ENCODE measurements at places on chromosomes 2 and 18. TPM values are rescaled to one million over a fixed set of nuclear protein-coding genes. Genes with fewer than 3 reads are reported as not detected.

Gene ST8SIA5
- total RNA-seq, result not detected

Gene NXPH2
- total RNA-seq, result not detected

Gene TMEM37
- total RNA-seq, result 11.4 TPM

Gene SCN7A
- total RNA-seq, result 0.99 TPM

Gene C2orf78
- not detected for total RNA-seq

Gene NR4A2
- 0.95 TPM for total RNA-seq

DNA sequence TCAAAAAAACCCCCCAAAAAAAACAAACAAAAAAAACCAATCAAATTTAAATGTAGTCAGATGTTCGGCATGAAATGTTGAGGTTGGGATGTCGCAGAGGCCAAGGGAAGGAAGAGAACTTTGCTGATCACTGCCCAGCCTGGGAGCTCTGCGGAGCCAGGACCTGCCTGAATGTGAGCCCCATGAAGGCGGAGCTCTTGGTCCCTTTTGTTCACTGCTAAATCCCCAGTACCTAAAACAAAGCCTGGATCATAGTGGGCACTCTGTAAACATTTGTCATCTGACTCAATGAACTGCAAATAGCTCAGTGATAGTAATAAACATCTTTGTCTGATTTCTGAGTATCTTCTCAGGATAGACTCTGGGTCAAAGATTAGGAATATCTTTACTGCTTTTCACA, 64.0 kb downstream of the NGEF start:
- no peak for DNase-seq
- H3K27me3 ChIP-seq, result peaks cover 18% of the 10 kb centered on the region
- H3K36me3 ChIP-seq, result no peaks in the 10 kb centered on the region
- H3K4me3 ChIP-seq, result no peak overlapping the region
- no peak overlapping the region for H3K27ac ChIP-seq

- H3K27me3 ChIP-seq, result no peaks in the 10 kb centered on the region
- peaks cover 23% of the 10 kb centered on the region for H3K36me3 ChIP-seq
- H3K4me1 ChIP-seq, result no peaks in the 10 kb centered on the region
- no peak for DNase-seq
- H3K4me3 ChIP-seq, result no peak overlapping the region
Observed at GRCh38 chr2:126686286-126686685, 30.3 kb downstream of the GYPC start.

GRCh38 chr2:33670392-33670937, 71.4 kb upstream of the FAM98A start:
- no peaks in the 10 kb centered on the region for H3K4me1 ChIP-seq
- H3K27ac ChIP-seq, result no peak overlapping the region
- H3K27me3 ChIP-seq, result no peaks in the 10 kb centered on the region
- H3K4me3 ChIP-seq, result no peak overlapping the region
- DNase-seq, result no peak
- H3K36me3 ChIP-seq, result no peaks in the 10 kb centered on the region

GRCh38 chr2:120825370-120826259, 89.9 kb downstream of the GLI2 start:
- no peak overlapping the region for H3K27ac ChIP-seq
- H3K4me1 ChIP-seq, result peaks cover 15% of the 10 kb centered on the region
- H3K4me3 ChIP-seq, result no peak overlapping the region
- DNase-seq, result no peak
- H3K36me3 ChIP-seq, result no peaks in the 10 kb centered on the region

GRCh38 chr2:148971547-148971946, 67.0 kb upstream of the LYPD6B start:
- no peaks in the 10 kb centered on the region for H3K36me3 ChIP-seq
- H3K4me1 ChIP-seq, result peaks cover 4% of the 10 kb centered on the region
- DNase-seq, result no peak

DNA sequence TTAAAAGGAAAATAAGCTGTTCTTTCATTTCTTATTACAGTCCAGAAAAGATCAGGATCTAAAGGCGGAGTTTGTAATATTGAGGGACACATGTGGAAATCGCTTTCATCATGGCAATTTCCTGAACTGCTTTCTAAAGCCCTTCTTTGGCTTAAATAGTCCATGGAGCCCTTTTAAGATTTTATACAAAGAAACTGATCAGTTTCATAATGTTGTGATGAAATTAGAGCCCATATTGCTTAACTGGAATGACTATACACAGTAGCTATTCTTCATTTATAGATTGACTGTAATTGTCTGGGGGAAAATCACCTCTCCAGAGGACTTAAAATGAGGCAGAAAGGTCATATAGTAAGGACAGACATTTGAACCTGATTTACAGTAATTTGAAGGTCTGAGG, 322.2 kb downstream of the ETAA1 start:
- H3K36me3 ChIP-seq, result no peaks in the 10 kb centered on the region
- no peak overlapping the region for H3K27ac ChIP-seq
- DNase-seq, result no peak
- H3K27me3 ChIP-seq, result no peaks in the 10 kb centered on the region
- H3K4me3 ChIP-seq, result no peak overlapping the region

DNA sequence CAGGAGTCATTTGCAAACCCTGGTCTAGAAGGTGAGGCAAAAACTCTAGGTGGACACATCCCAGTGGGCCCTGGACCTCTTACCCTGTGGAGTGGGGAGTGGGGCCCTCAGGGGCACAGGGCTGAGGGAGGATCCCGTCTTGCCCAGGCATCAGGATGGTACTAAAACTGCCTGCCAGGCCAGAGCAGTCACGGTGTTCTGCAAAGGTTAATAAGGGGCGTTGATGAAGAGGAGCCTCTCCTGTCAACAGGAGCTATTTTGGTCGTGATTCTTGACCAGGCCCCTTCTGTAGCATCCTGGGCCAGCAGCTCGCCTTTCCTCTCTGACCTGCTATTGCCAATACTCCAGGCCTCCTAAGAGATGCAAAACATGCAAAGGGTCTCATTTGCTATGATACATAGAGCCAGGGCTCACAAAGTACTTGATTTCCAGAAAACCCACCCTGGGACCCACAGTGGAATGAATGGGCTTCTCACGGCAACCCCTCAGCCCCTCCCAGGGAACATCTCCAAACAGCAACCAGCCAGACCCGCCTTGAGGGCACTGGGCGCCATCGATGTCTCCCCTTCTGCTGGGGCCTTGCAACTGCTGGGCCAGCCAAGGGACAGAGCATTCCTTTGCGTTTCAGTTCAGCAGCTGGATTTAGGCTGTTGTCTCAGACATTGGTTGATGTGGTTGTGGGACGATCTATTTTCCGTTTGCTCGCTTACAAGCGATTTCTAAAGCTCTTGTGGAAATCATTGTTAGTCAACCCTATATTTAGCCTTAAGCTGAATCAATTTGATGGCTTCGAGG, 111.1 kb downstream of the PDCL3 start:
- no peaks in the 10 kb centered on the region for H3K27me3 ChIP-seq
- H3K4me1 ChIP-seq, result no peaks in the 10 kb centered on the region
- H3K36me3 ChIP-seq, result no peaks in the 10 kb centered on the region
- H3K4me3 ChIP-seq, result no peak overlapping the region
- H3K27ac ChIP-seq, result no peak overlapping the region
- no peak for DNase-seq

GRCh38 chr18:44862112-44862511, 181.4 kb downstream of the SETBP1 start:
- no peak for DNase-seq
- H3K4me1 ChIP-seq, result peaks cover 46% of the 10 kb centered on the region
- no peak overlapping the region for H3K4me3 ChIP-seq
- no peak overlapping the region for H3K27ac ChIP-seq

DNA sequence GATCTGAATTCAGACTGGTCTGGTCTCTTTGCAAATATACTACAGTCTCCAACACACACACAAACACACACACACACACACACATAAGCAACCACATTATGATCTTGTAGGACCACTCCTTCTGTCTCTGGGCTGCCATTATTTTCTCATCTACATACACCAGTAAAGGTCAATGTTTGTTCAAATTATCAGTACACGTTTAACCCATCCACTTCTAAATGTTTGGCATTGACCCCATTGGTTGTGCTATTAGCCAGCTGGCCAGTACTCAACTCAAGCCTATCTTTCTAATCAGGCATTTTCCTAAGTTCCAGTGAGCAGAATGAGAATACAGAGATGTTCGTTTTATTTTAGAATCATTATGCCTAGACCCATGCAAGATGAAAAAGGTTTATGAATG, 186.4 kb downstream of the CNTNAP5 start:
- no peaks in the 10 kb centered on the region for H3K27me3 ChIP-seq
- DNase-seq, result no peak
- H3K36me3 ChIP-seq, result no peaks in the 10 kb centered on the region
- no peak overlapping the region for H3K4me3 ChIP-seq
- no peaks in the 10 kb centered on the region for H3K4me1 ChIP-seq
- no peak overlapping the region for H3K27ac ChIP-seq

- peaks cover 37% of the 10 kb centered on the region for H3K4me1 ChIP-seq
- no peaks in the 10 kb centered on the region for H3K36me3 ChIP-seq
- no peak overlapping the region for H3K4me3 ChIP-seq
- H3K27me3 ChIP-seq, result peaks cover 6% of the 10 kb centered on the region
- DNase-seq, result no peak
Observed at GRCh38 chr2:101400506-101401325, 13.4 kb upstream of the CREG2 start.

- DNase-seq, result no peak
- H3K27ac ChIP-seq, result no peak overlapping the region
- H3K36me3 ChIP-seq, result no peaks in the 10 kb centered on the region
Observed at GRCh38 chr18:50724751-50725151, 95.1 kb downstream of the MRO start.

DNA sequence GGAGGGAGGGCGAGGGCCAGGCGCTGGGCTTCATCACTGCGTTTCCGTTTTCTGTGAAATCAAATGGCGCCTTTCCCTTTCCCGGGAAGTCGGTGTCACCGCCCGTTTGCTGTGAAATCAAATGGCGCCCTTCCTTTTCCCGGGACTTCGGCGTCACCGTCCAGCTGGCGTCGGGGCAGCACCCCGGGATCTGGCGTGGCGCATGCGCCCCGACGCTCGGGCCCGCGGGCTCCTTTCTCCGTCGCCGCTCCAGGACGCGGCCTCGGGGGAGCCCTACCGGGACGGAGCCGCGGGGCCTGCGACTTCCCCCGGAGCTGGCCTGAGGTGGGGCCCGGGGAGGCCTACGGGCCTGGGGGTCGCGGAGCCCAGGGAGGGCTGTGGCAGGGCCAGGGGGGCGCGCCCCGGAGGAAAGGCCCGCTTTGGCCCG, at the start of gene FAM228A:
FAM228A (plus strand) TSS at position 203 of the 427 bp plus-strand sequence. CDS start 428 bp downstream, outside the sequence.
- H3K4me3 ChIP-seq, result peak within 1 kb of the TSS; percentile 10
- no peak for DNase-seq
- no peaks in the 10 kb centered on the region for H3K4me1 ChIP-seq
- H3K27ac ChIP-seq, result no peak within 1 kb of the TSS
- no peaks in the 10 kb centered on the region for H3K36me3 ChIP-seq
